ENCODE measurements at places on chromosomes 13 and 19. TPM values are rescaled to one million over a fixed set of nuclear protein-coding genes. Genes with fewer than 3 reads are reported as not detected.

DNA sequence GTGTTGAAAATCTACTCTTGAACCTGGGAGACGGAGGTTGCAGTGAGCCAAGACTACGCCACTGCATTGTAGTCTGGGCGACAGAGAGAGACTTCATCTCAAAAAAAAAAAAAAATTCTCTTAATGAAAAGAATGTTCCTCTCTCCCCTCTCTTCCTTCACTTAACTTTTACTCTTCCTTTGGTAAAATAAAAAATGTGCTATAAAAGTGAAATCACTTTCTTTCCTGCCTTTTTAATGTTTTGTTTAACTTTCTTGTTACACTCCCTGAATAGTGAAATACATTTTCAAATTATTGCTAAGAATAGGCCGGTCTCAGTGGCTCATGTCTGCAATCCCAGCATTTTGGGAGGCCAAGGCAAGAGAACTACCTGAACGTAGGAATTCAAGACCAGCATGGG is 86.5 kb downstream of the DACH1 start:
- no peak for DNase-seq

DNA sequence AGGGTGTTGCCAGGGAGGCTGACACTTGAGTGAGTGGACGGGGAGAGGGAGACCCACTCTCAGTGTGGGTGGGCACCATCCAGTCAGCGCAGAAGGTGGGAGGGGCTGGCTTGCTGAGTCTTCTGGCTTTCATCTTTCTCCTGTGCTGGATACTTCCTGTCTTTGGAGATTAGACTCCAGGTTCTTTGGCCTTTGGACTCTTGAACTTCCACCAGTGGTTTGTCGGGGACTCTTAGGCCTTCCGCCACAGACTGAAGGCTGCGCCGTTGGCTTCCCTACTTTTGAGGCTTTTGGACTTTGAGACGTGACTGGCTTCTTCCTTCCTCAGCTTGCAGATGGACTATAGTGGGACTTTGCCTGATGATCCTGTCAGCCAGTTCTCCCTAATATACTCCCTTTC is 4.3 kb upstream of the LENG8 start:
- no peak for DNase-seq

- no peak for DNase-seq
Measured at GRCh38 chr19:38081547-38082255, 142.3 kb downstream of the DPF1 start.

DNA sequence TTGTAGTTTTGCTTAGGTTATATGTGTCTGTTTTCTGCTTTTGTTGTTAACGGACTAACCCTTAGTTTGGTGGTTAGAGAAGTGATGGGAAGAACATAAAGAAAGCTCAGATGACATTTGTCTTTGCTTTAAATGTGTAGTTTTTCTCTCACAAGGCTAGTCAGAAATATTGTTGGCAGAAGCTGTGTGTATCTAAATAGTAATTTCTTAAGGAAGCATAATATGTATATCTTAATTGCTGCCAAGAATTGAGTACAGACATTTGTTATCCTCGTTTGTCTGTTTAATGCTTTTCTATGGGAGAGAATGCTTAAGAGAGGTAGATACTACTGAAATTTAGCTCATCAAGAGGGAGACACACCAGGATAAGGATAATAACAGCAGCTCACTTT is 2.7 kb downstream of the RGCC start:
- DNase-seq = no peak

- DNase-seq = no peak
Measured at GRCh38 chr13:40774672-40775071, 3.7 kb upstream of the MRPS31 start.

GRCh38 chr13:57799624-57800023 is 168.1 kb downstream of the PCDH17 start:
- DNase-seq = no peak

The CGB2 gene
- total RNA-seq = 1.0 TPM

DNA sequence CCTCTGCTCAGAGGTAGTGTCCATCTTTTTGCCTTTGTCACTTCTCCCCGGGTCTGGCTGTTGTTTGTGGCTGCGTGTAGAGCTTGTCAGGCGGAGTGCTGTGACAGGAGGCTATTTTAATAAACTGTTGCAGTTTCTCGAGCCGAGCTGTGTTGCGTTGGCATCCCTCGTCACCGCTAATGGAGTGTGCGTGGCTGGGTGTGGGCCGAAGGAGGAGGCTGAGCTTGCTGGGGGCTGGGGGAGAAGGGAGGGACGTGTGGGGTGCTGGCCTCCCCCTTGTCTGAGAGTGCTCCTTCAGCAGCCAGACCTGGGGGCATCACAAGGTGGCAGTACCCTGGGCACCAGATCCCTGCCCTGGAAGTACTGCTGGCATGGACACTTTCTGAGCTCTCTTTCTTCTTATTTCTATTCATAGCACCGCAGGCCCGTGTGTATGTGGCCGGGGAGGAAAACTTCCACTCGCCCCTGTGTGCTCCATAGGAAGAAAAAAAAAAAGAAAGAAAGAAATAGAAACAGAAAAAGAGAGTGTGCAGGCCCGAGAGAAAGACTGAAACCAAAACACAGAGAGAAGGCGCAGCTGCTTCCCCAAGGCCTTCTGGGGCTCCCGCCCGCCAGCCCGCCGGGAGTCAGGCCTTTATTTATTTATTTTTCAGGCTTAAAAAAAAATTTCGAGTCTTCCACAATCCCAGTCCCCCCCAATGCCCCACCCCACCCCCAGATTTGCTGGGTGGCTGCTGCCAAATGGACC is 27.0 kb downstream of the NFIX start:
- no peak for DNase-seq
